ENCODE measurements at places on chromosomes 6 and 20.

DNA sequence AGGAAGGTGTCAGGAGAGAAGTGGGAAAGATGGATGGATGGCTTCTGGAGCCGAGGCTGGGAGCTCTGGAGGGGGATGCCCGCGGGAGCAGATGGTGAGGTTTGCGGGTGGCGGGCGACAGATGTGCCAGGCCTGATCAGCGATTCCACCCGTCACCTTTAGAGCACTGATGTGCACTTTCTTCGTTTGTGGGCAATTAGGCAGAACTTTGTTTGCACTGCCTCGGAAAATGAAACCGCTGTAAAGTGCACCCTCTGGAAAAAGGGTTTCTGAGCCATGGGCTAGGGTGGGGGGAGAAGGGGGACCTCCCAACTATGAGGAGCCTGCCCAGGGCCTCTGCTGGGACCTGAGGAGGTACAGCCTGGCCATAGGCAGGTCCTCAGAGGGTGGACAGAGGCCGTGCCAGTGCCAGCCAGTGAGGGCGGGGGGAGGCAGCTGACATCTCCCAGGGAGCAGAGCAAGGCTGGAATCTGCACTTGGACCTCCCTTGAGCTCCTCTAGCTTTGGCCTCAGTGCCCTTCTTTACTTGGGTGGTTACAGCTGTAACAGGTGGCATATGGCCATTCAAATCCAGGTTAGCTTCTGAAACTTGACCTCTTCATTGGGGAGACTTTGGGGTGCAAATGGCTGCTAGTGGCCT, 58.7 kb downstream of the CD40 start:
- no peak for DNase-seq

DNA sequence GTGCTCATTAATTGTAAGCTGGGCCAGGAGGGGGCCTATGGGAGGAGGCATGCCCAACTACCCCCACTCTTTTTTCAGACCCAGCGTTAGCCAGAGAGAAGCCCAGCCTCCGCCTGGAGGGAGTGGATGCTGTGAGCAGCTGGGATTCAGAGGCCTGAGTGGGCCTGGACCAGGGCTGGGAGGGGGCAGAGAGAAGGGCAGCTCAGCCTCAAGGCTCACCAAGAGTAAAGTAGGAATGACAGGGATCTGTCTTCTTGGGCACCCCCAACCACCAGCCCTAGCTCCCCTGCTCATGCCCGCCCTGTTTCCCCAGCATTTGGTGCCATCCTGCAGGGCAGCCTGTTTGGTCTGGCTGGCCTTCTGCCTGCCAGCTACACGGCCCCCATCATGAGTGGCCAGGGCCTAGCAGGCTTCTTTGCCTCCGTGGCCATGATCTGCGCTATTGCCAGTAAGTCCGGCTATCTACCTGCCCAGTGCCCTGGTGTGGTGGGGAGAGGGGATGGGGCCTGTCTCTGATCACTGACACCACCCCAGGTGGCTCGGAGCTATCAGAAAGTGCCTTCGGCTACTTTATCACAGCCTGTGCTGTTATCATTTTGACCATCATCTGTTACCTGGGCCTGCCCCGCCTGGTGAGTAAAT, 6.8 kb downstream of the SLC29A1 start:
- DNase-seq = no peak

DNA sequence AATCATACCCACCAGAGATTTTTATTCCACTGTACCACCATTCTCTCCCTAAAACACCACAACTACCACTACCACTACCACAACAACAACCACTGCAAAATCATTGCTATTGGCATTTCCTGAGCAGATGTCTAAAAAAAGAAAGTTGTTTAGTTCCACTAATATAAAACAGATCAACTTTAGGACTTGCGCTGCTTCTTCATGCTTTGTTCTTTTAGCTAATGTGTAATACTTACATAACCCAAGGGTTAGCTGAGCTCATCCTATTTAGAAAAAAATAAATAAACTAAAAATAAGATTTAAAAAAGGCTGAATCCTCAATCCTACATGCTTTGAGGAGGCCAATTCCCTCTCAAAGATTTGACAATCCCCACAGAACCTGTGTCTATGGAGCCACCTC, 11.4 kb downstream of the IYD start:
- no peak for DNase-seq

DNA sequence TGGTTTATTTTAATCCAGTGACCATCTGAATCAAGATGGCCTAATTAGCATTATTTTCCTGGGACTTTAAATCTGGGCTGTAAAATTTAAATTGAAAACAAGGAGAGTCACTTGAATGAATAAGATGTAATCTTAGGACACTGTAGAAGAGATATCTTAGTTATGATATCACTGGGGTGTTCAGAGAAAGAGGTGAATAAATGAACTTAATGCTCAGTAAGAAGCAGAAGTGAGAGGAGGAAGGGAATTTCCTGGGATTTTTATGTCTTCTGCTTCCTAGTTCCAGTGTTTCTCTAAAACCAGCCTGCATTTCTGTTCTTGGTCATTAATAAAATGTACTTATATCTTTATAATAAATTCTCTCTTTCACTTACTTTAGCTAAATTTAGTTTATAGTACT, 136.8 kb upstream of the PTPRK start:
- no peak for DNase-seq

- no peak for DNase-seq
These were observed 2.3 kb downstream of the SAMD10 start for GRCh38 chr20:63976980-63977738.

Data from CD4-positive, alpha-beta T cell treated with Interleukin-1 beta for 1 hour (primary cell).